ENCODE measurements at places on chromosomes 1 and 21.

DNA sequence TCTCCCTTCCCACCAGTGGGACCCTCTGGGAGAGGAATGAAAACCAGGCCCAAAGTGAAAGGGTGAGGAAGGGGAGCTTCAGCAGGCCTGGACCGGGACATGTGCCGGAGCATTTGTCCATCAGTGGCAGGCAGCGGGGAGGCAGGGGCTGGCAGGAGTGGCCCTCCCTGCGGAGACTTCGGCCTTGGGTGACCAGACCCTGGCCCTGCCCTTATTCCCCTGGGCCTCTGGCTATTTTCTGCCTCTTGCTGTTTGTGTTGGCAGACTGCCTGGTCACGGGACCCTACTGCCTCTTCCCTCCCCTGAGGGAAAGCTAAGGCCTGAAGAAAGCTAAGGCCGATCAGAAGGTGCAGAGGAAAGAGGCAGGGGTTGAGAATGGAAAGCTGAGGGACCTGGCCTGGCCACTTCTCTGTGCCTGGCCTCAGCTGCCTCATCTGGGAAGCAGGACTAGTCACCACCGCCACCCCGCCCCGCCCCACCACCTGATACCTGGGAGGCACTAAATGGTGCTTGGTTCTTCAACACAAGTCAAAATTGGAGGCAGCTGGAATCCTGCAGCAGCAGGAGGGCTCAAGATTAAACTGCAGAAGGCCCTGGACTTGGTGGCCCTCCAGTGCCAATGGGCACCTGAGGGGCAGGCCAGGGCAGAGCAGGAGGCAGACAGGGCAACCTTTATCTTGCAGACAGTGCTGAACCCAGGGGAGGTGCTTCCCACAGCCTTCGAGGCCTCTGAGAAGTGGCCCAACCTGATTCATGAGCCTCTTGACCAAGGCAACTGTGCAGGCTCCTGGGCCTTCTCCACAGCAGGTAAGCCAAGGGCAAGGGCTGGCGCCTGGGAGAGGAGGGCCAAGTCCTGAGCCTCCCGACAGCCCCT, 7.9 kb downstream of the TINAGL1 start:
- DNase-seq: no peak

GRCh38 chr21:44984792-44985440, 45.1 kb downstream of the SLX9 start:
- no peak for DNase-seq

DNA sequence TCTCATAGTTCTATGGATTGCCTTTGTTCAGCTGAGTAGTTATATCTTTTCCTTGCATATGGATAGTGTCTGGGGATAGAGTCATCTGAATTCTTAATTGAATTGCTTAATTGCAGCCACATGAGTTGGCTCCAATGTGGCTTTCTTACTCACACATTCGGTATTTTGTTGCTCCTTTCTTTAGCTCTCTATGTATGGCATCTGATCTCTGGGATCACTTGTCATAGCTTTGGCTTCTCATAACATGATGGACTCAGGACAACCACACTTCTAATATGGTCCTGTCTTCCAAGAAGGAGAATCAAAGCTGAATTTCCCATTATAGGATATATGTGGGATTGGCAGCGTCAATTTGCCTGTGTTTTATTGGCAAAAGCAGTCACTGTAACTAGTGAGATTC, 716.2 kb downstream of the NCAM2 start:
- DNase-seq: no peak

- no peak for DNase-seq
Measured at GRCh38 chr1:110779636-110780035, 93.3 kb upstream of the CD53 start.

GRCh38 chr1:39103328-39104157, 77.4 kb downstream of the NDUFS5 start:
- DNase-seq: no peak

- DNase-seq: no peak
Measured at GRCh38 chr1:61812916-61813315, 70.6 kb downstream of the PATJ start.

GRCh38 chr1:216194721-216195120, 228.5 kb downstream of the USH2A start:
- DNase-seq: no peak

- DNase-seq: no peak
Measured at GRCh38 chr21:37620401-37620800, 253.8 kb downstream of the DYRK1A start.

- DNase-seq: no peak
Measured at GRCh38 chr1:198597690-198598430, 41.0 kb upstream of the PTPRC start.

GRCh38 chr1:160578175-160578524, 1.1 kb downstream of the CD84 start:
- no peak for DNase-seq

GRCh38 chr1:207806531-207807325, 54.9 kb downstream of the CD46 start:
- DNase-seq: no peak

DNA sequence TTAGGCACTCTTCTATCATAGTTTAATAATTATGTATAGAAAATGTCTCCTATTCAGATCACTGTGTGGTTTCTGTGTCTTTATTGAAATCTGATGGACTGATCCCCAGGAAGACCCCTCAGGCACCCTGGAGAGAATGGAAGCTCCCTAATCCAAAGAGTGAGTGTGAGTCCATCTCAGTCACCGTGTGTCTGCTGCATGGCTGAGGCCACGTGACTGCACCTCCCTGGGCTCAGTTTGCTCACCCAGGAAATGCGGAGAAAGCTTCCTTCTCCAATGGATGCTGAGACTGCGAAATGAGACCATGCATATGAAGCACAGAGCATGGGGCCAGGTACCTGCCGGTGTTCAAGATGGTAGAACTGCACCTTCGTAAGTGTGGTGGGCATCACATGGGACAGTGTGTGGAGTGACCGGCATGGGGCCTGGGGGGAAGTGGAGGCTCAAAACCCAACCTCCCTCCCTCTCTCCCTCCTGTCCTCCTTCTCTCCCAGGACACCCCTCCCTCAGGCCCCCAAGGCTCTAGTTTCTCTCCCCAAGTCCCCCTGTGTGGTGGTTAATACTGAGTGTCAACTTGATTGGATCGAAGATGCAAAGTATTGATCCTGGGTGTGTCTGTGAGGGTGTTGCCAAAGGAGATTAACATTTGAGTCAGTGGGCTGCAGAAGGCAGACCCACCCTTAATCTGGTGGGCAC, 557.5 kb downstream of the PTPRU start:
- no peak for DNase-seq

Data from stimulated activated CD4-positive, alpha-beta T cell treated with anti-CD3 and anti-CD28 coated beads, TNF-alpha, amount 100 ng/mL, for 48 hours (primary cell).